Activated CD4-positive, alpha-beta memory T cell treated with anti-CD3 and anti-CD28 coated beads, Interleukin-2, amount 10 ng/mL, durations not matched to agents 7 days and 5 days (primary cell): ENCODE measurements at places on chromosomes 13 and 19.

- DNase-seq, result no peak
These were observed 104.2 kb downstream of the UBL3 start for GRCh38 chr13:29746148-29746677.

DNA sequence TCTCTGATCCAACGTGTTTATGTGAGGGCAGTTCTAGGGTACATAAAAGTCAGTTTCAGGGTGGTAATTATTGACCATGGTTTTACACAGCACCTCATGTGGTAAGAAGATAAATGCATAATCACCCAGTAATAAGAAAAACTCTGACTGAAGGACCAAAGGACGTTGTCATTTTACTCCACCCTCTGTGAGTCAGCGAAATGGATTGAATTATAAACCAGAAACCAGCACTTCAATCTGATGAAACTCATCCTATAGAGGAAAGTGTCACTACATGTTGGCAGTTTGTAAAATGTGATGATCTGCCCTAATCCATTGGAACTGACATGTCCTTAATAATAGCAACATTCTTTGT lies 406.8 kb downstream of the KLF5 start:
- DNase-seq, result no peak

DNA sequence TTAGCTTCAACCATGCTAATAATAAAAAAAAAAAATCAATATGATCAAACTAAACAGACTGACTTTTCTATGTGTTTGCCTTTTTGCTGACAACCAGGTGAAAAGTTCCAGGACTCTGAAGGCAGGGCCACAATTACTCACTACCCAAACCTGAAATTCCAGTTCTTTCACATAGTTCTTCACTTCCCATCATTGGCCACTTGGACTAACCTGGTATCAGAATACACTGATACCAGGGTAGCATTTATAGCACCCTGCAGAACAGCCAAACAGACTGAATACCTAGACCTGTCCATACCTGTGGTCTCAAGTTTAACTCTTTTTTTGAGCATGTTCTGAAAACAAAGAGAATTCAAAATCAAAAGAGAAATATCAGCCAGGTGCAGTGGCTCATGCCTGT lies 25.1 kb downstream of the ELF1 start:
- DNase-seq, result no peak

DNA sequence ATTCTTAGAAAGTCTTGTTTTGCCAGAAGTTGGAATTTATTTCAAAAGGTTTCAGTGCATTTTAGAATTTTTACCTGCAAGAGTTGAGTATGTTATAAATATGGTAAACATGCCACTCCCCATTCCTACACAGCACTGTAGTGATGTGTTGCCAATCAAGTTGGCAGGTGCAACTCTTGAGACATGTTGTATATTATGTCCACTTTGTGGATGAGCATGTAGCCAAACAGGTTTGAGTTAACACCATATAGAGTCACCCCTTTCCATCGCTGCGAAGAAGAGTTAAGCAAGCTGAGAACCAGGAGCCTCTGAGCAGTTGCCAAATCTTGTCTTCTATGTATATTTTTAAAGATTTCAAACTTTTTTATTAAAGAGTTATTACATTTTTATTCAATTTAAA lies 359.8 kb downstream of the LMO7 start:
- no peak for DNase-seq

- DNase-seq, result no peak
These were observed 105.5 kb downstream of the POU4F1 start for GRCh38 chr13:78497702-78498355.

- no peak for DNase-seq
These were observed 7.0 kb downstream of the PRODH2 start for GRCh38 chr19:35805526-35806102.

DNA sequence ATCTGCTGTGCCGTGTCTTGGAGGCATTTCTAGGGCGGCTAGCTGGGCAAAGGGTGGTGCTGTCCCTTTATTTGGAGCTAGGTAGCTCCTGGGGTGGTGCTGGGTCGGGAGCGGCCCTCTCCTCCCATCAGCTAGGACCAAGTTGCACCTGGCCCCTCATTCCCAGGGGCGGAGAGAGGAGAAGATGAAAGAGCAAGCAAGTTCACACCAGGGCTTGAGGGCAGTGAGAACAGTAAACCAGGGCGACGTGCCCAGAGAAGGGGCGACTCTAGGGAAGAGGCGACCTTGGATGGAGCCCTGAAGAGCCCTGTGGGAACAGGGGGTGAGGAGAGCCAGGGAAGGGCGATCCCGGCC lies 17.0 kb upstream of the KCNN1 start:
- no peak for DNase-seq

DNA sequence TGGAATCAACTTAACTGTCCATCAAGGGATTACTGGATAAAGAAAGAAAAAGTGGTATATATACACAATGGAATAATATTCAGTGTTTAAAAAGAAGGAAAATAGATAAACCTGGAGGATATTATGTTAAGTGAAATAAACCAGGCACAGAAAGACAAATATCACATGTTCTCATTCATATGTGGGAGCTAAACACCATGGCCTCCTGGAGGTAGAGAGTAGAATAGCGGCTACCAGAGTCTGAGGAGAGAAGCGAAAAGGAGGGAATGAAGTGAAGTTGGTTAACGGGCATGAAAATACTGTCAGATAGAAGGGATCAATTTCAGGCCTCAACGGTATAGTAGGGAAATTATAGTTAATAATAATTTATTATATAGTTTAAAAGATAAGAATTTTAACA lies 147.5 kb upstream of the OBI1 start:
- DNase-seq, result no peak

DNA sequence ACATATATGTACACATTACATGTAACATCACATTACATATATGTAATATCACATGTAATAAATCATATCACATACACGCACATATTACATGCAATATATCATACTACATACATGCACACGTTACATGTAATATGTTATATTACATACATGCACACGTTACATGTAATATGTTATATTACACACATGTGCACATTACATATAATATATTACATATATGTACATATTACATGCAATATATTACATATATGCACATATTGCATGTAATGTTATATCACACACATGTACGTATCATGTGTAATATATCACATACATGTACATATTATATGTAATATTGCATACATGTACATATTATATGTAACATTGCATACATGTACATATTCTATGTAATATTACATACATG lies 77.6 kb downstream of the GADD45B start:
- no peak for DNase-seq

DNA sequence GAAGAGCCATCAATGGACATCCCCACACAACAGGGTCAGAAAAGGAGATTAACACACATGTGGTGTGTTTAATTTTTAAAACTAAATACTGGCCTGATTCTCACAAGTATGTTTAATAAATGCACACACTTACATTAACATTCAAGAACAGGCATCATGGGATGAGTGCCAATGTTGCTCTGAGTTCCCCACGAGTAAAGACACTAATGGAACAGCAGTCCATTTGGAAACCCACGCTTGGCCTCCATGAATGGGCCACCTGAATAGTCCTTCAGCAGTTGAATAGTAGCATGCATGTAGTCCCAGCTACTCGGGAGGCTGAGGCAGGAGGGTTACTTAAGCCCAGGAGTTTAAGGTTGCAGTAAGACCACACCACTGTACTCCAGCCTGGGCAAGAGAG lies 195.2 kb upstream of the IPO5 start:
- DNase-seq, result no peak

DNA sequence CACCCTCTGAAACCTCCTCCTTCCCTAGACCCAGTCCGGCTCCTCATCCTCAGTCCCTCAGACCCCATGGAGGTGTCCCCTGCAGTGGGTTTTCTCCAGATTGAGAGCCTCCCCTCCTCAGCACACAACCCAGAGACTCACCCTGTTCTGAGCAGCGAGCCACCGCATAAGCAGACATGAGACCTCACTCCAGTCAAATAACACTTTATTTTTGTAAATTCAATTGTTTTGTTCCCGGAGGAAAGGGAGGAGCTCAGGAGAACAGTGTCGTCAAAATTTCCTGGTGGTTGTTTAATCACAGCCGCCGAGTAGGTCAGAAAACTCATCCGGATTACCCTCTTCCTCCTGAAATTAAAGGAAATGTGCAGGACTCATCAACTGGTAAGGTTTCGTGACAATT lies 57.5 kb downstream of the ERICH4 start:
- no peak for DNase-seq

DNA sequence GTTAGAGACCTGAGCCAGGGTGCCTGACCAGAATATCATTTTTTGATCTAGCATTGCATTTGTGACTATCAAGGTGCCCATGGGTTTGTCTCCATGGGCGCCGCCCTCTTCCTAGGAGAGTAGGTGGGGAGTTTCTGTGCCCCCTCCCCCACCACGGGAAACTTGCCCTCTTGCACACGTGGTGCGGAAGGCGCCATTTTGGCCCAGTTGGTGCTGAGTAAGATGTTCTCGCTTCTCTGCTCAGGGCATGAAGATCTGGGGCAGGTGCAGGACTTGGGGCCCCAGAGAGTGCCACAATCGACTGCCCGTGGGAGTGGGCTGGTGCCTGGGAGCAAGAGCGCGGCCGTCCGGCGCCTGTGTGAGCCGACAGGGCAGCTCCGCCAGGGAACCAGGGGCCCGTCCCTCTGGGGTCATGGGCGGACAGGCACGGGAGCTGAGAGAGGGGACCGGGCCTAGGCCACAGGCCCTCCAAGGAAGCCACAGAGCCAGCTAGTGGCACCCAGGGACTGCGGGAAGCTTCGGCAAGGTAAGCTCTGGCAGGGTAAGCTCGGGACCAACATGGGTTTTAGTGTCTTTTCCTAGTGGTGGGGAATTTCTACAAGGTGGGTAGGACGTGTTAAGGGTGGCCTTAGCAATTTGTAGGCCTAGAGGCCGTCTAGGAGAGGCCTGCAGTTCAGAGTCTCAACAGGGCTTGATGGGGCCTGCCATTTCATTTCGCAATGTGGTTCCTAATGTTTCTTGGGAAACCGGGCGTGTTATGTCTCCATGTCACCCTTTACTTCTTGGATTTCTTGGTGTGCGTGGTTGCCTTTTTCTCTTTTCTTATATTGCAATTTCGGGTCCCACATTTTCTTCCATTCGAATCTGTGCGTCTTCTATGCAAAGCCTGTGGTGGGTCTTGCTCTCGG lies 14.5 kb downstream of the SACS start:
- DNase-seq, result no peak

DNA sequence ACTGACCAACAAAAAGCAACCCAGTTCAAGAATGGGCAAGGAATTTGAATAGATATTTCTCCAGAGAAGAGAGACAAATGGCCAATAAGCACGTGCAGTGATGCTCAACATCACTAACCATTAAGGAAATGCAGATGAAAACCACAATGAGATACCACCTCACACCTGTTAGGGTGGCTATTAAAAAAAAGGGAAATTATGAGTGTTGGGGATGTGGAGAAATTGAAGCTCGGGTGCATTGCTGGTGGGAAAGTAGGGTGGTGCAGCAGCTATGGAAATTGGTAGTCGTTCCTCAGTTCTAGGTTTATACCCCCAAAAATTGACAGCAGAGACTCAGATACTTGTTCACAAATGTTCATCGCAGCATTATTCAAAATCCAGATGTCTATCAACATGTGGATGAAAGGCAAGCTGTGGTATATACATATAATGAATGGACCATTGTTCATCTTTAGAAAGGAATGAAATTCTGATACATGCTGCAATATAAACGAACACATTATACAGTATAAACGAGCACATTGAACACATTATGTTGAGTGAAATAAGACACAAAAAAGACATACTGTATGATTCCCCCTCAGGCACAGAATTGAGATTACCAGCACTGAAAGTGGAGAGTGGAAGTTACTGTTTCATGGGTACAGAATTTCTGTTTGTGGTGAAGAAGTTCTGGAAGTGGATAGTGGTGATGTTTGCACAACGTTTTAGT lies 927 bp downstream of the CHAMP1 start:
- no peak for DNase-seq

GRCh38 chr13:65310663-65311328 lies 1919.3 kb downstream of the PCDH9 start:
- no peak for DNase-seq

- DNase-seq, result no peak
These were observed 10.8 kb downstream of the JOSD2 start for GRCh38 chr19:50500060-50500752.

DNA sequence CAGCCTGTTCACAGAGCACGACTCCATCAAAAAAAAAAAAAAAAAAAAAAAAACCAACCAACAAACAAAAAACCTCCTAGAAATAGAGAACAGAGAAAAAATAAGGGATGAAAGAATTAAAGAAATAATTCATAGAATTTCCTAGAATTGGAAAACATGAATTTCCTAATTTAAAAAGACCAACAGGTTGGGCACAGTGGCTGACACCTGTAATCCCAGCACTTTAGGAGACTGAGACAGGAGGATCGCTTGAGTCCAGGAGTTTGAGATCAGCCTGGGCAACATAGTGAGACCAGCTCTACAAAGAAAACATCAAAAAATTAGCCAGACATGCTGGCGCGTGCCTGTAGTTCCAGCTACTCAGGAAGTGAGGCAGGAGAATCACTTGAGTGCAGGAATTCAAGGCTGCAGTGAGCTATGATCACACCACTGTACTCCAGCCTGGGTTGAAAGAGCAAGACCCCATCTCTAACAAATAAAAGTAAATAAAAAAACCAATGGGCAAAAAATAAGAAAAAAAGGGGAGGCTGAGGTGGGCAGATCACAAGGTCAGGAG lies 6.5 kb downstream of the SPART start:
- no peak for DNase-seq

DNA sequence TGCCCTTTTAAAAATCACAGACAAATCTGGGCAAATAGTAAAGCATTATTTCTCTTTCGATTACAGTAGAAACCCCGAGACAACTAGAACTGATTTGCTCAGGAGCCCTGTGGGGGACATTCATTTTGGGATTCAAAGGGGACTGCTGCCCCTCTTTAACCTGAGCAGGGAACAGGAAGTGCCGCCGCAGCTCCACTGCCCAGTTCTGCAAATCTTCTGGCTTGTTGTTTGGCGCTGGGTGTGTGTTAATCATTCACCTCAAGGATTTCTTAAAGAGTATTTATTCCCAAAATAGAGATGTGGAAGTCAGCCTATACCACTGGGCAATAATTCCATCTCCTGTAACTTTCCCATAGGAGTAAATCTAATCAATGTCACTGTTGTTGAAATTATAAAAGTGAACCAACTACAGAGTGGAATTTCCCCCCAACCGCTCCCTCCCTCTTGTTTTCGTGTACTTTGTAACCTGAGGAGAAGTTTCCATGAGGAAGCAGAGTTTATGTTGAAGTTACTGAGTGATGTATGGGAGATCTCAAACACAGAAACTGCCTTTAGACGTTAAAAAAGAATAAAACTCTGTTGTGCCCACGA lies 515.8 kb downstream of the KLF12 start:
- DNase-seq, result no peak
